ENCODE measurements at places on chromosomes 16 and 17.
A peak's percentile ranks its signal among the peaks of the same experiment; 100 is the strongest.

GRCh38 chr17:81171941-81172340, 5.9 kb upstream of the AATK start:
- DNase-seq = no peak

DNA sequence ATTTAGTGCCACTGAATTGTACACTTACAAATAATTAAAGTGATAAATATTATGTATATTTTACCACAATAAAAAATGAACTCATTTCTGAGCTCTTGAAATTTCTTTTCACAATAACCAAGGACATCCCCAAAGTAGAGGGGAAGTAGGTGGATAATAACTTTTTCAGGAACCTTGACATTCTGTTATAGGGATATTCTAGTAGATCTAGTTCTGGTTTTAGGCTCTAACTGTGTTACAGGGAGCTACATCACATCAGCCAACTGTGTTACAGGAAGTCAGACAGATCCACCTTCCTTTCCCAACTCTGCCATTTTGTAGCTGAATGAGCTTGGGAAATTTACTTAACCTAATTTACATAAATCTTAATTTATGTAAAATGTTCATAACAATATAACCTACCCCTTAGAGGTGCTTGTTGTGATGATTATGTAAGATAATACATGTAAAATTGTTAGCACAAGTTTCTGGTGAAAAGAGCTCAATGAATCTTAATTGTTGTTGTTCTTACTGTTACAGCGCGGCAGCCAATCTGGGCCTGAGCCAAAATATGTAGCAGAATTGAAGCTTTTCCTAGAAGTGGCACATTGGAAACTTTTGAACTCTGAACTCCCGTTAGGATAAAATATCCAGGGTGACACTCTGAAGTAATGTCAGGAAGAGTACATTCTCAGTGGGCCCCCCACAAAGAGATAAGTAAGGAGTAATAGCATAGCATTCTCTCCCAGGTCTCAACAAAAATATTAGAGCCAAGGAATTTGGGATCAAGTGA, 169.8 kb downstream of the AATF start:
- DNase-seq = no peak

DNA sequence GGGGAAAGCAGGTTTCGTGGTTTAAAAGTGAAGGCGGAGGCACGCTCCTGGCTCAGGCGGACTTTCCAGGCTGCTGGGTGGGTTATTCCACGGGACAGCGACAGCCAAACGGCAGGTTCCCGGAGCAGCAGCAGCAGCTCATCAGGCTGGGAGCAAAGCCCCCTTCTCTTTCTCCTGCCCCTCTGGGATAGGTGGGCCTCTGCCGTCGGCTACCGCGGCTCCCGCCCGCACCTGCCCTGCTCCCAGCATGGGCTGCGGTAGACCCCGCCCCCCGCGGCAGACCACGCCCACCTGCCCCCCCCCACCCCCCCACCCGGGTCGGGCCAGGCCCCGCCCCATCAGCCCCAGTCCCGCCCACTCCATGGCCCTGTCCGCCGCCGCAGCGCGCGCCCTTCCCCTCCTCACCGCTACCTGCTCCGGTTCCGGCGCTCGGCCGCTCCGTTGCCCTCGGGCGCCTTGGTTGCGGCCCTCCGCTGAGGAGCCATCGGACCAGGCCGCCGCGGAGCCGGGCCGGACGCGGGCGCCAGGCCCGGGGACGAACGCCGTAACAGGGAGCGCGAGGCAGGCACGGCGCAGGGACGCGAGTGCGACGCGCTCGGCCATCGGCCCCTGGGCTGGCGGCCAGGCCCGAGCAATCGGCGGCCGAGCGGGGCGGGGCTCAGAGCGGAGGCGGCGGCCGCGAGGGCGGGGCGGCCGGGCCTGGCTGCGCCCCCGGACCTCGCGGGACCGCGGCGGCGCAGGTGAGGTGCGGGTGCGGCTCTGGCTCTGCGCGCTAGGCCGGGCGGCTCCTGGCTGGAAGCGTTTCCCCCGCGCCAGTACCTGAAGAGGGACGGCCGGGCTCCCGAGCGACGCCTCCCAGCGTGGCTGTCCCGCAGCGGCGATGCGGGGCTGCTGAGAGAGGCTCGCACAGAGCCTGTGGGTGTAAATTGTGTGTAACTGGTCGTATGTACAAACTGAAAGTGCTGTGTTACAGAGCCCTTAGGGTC, at the start of the genes HEXD and OGFOD3:
Gene HEXD (plus strand): TSS at position 347 of the 986 bp plus-strand sequence. CDS start 1,453 bp downstream, outside the sequence.
Gene OGFOD3 (minus strand): TSS at position 586 of the 986 bp plus-strand sequence. CDS start 101 bp downstream, at position 485.
- DNase-seq = peak; percentile 78

DNA sequence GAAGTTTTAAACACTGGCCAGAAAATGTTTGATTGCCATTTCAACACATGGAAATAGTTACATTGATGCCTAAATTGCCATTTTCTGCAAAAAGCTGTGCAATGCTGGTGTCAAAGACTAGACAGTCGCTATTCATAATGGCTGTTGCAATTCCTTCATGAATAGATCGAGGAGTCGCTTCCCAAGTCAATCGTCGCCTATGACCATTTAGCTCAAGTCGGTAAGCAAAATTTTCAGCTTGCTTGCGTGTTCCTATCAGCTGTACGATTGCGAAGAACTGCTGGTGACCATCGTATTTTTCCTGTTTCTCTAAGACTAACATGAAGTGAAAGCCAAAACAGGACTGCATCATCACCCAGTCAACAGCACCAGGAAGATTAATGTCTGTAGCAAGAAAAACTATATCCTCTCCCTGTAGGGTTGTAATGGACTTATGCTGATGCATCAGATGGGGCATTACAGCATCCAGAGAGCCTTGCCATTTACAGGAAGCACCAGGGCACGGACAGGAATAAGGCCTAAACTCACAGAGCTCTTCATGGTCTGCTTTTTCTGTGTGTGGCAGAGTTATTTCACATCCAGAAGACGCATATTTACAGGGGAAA, 23.6 kb downstream of the SIAH1 start:
- no peak for DNase-seq

DNA sequence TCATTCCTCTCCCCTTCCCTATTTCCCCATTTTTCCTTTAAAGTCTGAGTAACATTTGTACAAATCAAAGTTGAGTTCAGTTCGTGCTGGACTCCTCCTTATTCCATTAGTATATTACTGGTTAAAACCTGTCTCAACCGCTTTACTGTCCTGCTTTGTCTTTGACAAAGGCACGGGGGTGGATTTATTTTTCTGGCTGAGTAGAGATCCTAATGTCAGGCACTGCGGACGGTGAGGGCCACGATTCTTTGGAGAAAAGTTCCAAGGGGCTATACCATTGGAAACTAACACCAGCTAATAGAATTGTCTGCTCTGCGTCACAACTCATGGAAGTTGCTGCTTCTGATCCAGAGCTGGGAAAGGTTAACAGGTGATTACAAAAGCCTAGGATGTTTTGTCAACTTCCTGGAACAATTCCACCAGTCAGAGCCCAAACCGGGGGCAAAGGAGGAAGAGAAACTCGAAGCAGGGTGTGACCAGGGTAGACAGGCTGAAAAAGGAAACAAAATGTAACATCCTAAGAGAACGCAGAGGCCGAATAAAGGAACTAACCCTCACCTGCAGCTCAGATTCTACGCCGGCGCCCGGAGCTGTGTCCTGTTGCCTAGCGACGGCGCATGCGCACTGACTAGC, 12.4 kb downstream of the TAT start:
- no peak for DNase-seq

- peak; percentile 87 for DNase-seq
Observed at GRCh38 chr17:77783991-77784820, 174.3 kb upstream of the TNRC6C start.

DNA sequence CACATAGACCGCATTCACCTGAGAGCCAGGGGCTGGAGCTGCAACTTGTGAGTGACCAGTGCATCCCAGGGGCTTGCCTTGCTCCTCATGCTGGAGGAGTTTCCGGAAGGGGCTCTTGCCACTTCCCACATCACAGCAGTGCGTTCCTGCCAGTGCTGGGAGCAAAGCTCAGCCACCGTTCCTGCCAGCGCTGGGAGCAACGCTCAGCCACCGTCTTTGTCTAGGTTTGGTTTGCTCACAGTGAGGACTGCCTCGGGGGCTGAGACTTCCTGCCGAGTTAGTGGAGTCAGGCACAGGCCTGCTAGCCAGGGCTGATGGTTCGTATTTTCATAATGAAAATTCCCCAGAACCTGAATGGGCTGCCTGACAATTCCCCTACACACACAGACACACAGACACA, 5.4 kb upstream of the CHRNE start:
- DNase-seq = no peak

DNA sequence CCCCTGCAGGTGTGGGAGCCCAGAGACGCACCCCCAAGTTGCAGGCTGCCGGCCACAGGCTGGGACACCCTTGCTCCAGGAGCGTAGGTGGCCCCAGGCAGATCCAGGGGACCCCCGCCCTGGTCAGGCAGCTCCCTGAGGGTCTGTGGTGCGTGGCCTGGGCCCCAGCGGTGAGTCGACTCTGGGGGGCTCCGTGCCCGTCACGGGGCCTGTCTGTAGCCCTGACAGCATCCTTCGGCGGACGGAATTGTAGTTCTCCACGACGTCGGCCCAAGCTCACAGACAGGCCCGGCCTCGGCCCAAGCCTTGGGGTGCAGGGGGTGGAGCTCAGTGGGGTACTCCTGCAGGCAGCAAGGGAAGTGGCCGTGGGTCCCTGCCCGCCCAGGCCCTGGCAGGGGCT, 82.9 kb downstream of the LMF1 start:
- DNase-seq = no peak

- DNase-seq = no peak
Observed at GRCh38 chr17:8142887-8143580, 9.2 kb downstream of the PER1 start.

GRCh38 chr16:10039220-10040096, 142.8 kb downstream of the GRIN2A start:
- no peak for DNase-seq

GRCh38 chr17:72619976-72620650, 472.4 kb downstream of the SLC39A11 start:
- no peak for DNase-seq

Measured in CD4-positive, alpha-beta T cell treated with Interleukin-4 for 4 hours (primary cell).